Kidney glomerular epithelial cell (primary cell): ENCODE measurements at places on chromosomes 4 and X.

GRCh38 chr4:119765469-119765868, 136.9 kb upstream of the PDE5A start:
- no peak for DNase-seq

DNA sequence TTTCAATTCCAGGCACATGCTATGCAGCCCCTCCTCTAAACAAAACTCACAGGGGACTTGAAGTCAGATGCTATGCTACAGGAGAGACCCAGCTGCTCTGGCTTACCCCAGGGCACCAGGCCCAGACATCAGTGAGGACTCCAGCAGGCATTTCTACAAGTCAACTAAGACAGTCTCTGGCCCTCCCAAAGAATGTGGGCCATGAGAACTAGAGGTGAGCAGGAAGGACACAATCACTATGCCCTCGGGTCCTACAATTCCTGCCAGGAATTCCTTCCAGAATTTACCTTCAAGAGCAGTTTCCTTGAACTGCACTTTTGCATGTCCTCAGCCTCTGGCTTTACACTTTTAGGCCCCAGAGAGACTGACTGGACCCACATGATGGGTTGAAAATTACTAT, 17.4 kb downstream of the TMEM192 start:
- no peak for DNase-seq

GRCh38 chr4:42302348-42302747, 94.9 kb upstream of the SHISA3 start:
- DNase-seq = peak; percentile 8

GRCh38 chr4:152563209-152563608, 27.3 kb upstream of the FBXW7 start:
- no peak for DNase-seq

GRCh38 chr4:121138039-121138825, 25.9 kb downstream of the TNIP3 start:
- DNase-seq = no peak

- DNase-seq = no peak
Measured at GRCh38 chr4:159239629-159240028, 136.8 kb downstream of the RAPGEF2 start.

DNA sequence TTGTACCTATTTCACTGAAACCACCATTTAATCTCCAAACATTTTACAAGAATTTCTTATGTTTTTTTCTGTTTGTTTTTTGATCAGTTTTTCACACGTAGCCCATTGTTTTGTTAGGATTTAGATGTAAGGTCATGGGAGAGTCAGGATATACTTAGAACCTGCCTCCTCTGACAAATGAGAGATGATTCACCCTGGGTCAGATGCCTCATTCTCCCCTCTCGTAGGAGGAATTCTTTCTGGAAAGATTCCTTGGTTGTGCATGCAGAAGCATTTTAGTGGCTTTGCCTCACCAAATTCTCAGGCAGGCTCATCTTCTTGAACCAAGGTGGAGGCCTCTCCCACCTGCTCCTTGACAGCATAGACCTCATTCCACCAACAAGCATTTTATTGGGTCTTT, 599.3 kb downstream of the SPRY1 start:
- peak; percentile 79 for DNase-seq

GRCh38 chr4:127997534-127998388, 32.6 kb downstream of the ABHD18 start:
- peak; percentile 27 for DNase-seq

- no peak for DNase-seq
Measured at GRCh38 chr4:16582526-16582925, 315.9 kb downstream of the LDB2 start.

DNA sequence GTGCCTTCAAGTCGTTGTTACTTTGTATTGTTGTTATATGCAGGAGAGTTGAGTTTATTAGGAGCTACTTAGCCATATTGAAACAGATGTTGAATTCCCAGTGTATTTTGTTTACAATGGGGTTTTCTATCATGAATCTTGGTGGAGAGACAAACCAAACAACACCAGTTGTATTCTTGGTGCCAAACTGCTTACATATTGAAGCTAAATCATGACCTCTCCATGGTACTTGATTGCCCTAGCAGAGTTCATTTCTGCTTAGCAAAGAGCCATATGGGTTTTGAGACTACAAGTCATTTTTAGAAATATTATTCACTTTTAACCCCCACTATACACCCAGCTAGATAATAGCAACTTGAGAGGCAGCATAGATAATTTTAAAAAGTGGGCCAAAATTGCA, 85.4 kb downstream of the ADGRG4 start:
- DNase-seq = no peak

GRCh38 chrX:97238632-97239031, 354.9 kb downstream of the RPA4 start:
- DNase-seq = no peak

DNA sequence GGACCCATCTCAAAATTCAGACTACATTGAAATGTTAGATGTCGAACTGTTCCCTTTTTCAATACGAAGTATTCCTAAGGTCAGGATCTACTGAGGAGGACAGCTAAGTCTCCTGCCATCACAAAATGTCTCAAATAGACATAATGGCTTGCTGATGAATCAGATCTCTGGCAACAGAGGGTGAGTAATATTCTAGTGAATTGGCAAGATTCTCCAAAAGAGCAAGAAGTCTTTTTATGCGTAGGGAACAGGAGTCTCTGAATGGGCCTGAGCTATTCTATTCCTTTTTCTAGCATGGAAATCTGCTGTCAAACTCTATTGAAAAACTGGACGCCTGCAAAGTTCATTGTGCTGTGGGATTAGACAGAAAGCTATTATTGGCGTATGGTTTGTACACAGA, 145.4 kb downstream of the FNIP2 start:
- peak; percentile 35 for DNase-seq

DNA sequence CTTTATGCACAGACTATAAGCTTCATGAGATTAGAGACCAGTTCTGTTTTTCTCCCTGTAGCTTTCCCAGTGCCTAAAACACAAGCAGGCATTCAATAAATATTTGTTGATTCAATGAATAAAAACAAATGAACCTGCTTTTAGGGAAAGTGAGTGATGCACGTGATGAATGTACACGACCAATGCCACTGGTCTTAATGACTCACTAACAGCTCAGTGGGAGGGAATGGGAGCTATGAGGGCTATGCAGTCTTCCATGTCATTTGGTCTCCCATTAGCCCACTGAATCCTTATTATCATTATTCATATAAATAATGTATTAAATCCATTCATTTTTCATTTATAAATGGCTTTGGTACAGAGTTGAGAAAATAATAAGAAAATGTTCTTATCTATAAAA, 247.4 kb downstream of the FBXO8 start:
- no peak for DNase-seq

- no peak for DNase-seq
Measured at GRCh38 chr4:168503652-168504362, 7.0 kb downstream of the PALLD start.

DNA sequence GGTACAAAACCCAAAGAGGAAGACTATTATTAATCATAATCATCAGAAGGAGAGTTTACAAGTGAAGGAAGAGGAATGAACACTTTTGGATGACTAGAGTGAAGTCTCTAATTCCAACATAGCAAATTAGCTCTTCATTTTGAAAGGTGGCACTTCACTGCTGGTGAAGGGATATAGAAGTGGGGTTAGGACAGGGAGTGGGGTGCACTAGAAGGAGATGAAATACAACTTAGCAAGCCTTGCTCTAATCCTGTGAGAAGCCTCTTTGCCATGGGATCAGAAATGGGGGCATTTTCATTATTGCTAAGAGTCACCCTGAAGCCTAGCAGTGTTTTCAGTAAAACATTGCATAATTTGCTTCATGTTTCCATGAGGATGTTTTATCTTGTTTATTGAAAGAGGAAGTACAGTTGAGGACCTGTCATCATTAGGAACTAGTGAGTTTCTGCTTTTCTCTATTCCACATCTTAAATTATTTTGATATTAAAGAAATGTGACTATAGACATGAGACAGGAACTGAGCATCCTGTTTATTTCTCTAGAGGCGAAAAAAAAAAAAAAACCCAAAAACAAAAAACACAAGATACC, 9.3 kb upstream of the GRPR start:
- no peak for DNase-seq

GRCh38 chr4:129738175-129738574, 642.2 kb downstream of the C4orf33 start:
- no peak for DNase-seq

DNA sequence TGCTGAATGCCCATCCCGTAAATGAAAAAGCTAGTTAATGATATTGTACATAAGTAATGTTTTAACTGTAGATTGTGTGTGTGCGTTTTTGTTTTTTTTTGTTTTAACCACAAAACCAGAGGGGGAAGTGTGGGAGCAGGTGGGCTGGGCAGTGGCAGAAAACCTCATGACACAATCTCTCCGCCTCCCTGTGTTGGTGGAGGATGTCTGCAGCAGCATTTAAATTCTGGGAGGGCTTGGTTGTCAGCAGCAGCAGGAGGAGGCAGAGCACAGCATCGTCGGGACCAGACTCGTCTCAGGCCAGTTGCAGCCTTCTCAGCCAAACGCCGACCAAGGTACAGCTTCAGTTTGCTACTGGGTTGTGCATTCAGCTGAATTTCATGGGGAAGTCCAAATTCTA, at the start of gene SPP1:
Gene SPP1, plus strand, starts transcription at position 249 of the 400 bp plus-strand sequence. CDS start 1,182 bp downstream, outside the sequence.
- DNase-seq = peak; percentile 98

DNA sequence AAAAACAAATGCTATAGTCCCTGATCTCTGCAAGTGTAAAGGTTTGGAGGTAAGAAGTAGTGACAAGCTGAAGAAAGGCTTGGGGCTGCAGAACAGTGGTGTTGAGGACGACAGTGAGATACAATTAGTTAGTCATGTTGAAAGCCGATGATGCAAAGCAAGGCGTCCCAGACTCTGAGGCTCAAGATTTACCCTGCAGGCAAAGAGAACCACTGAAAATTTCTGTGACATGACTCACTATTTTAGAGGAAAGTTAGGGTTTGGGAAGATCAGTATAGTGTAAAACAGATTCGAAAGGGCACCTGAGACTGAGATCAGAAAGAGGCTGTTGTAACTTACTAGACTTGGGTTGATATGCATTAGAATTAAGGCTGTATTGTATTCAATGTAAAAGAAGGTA, 281.3 kb upstream of the FTHL17 start:
- peak; percentile 51 for DNase-seq

DNA sequence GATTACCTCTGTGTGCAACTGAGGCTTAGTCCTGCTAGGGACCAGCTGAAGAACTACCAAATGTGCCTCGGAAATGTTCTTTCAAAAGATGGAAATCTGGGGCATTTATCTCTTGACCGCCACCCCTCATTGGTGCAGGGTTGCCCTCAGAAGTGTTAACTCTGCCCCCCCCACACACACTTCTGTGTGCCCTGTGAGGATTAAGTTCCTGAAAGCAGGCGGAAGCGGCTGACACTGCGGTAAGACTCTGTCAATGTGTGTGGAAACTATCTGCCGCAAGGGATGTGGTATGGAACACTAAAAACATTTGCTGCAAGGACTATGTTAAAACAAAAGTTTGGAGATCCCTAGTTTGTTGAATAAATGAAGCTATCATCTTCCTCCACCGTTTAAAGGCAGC, 106.9 kb upstream of the NDP start:
- no peak for DNase-seq

DNA sequence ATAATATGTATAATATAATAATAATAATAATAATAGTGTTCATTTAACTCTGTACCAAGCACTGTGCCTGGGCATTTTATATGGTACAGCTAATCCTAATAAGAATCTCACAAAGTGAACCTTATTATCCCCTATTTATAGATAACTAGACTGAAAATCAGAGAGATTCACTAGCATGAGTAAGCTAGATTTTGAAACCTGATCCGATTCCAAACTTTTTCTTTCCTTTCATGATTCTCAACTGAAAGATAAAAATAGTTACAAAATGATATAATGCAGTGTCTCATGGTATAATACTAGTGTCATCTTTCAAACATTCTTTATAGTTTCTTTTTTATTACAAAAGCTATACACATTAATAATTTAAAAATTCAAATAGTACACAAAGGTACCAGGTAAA, 55.9 kb upstream of the RNF128 start:
- DNase-seq = no peak

DNA sequence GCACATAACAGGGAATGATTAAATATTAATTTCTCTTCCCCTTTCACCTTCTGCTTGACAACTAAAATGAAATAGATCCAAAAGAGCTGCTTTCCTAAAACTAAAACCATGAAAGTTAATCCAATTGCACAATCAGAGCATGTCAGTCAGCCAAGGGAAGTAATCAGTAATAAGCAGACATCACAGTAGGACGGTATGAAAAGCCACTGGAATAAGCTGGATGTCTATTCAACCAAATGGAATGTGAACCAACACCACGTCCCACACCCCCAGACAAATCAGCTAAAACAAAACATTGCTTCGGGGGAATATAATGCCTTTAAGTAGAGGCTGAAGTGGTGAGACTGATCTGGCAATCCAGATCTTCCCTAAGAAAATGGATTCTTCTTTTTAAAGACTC, 859.4 kb upstream of the FTHL17 start:
- DNase-seq = peak; percentile 61

DNA sequence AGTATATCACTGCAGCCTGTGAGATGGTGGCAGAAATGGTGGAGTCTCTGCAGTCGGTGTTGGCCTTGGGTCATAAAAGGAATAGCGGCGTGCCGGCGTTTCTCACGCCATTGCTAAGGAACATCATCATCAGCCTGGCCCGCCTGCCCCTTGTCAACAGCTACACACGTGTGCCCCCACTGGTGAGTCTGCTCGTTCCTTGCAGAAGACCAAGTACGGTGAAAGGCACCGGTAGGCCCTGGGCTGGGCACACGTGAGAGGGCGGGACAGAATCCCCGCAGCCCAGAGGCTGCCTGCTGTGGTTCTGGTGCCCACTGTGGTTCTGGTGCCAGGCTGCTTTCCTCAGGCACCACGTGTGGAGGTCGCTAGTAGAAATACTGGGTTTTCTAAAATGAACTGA, 31.2 kb upstream of the MSANTD1 start:
- DNase-seq = no peak

DNA sequence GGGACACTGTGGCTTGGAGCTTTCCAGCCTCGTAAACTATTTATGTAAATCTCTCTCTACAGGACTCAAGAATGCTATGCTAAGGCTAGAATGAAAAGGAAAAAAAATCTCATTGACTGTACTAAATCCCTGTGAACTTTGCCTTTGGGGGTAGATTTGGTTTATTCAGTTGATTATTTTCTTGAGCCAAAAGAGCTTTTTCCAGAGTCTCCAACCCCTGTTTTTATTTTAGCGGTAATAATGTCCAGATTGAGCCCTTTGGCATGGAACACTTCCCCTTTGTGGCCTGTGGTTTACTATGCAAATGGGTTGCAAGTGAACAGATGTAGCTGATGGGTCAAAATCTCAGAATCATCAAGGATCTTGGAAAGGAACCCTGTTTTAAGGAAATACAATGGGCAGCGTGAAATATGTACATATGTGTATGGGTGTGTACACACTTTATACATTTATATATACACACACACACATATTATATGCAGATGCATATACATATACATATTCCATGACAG, 72.9 kb downstream of the FAM9B start:
- no peak for DNase-seq

DNA sequence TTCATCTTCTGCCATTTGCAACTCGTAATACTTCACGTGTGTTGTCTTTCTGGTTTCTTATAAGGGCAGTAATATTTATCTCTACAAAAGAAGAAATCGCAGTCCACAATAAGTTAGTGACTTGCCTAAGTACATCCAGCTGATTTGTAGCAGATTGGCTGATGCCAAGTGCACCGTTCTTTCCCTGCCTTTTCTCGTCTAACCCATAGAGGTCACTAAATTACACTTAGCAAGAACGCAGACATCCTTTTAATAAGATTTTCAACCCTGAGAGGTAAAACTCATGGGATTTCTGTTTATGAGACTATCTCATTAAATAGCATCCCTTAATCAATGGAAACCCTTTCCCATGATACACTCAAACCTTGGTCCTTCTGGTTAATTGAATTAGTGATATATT, 408.6 kb upstream of the ACTRT1 start:
- no peak for DNase-seq

- DNase-seq = no peak
Measured at GRCh38 chr4:119125931-119126330, 9.7 kb upstream of the MYOZ2 start.
